ENCODE measurements at places on chromosomes 1 and 21. TPM values are rescaled to one million over a fixed set of nuclear protein-coding genes. Genes with fewer than 3 reads are reported as not detected.

LAX1 gene
- 3.0 TPM for total RNA-seq

MROH9 gene
- total RNA-seq, result not detected

SYDE2 gene
- 23.8 TPM for total RNA-seq

TRABD2B gene
- total RNA-seq, result 1.2 TPM

GBP4 gene
- 32.9 TPM for total RNA-seq

PHLDA3 gene
- total RNA-seq, result 90.0 TPM

AIRE gene
- not detected for total RNA-seq

ANGPTL1 gene
- 9.3 TPM for total RNA-seq

LMX1A gene
- total RNA-seq, result not detected

HES4 gene
- total RNA-seq, result 26.8 TPM

NPR1 gene
- total RNA-seq, result 69.4 TPM

RASSF5 gene
- total RNA-seq, result 37.6 TPM

LAD1 gene
- 42.6 TPM for total RNA-seq

KCNN3 gene
- total RNA-seq, result 7.6 TPM

PTAFR gene
- total RNA-seq, result 31.6 TPM

MYBPH gene
- not detected for total RNA-seq

LCE1C gene
- total RNA-seq, result not detected

GBP7 gene
- 0.32 TPM for total RNA-seq

IL6R gene
- total RNA-seq, result 60.2 TPM

LRRN2 gene
- total RNA-seq, result 3.2 TPM

CR1L gene
- not detected for total RNA-seq

LELP1 gene
- not detected for total RNA-seq

ID3 gene
- 242 TPM for total RNA-seq

FLG2 gene
- total RNA-seq, result not detected

ACTN2 gene
- total RNA-seq, result 2.8 TPM

TMEM82 gene
- total RNA-seq, result not detected

FAM3B gene
- total RNA-seq, result 5.2 TPM

FCGR3B gene
- total RNA-seq, result 18.9 TPM

Data from upper lobe of right lung (tissue), 1 donor.